ENCODE measurements at places on chromosomes 3 and 15.

DNA sequence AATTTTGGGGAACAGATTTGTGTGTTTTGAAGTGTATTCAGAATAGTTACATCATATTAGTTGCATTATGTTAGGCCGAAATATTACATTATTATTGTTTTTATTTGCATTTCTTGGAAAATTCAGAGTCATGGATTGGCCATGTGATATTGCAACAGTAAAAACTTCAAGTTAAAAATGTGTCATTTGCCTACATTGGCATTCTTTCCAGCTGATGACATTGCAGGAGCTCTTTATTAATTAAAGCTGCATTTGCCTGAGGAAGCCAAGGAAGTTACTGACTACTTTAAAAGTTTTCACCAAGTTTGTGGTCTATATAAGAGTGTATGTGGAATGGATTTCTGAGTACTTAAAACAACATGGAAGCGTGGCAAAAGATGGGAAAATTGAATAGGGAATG lies 726.4 kb upstream of the SGO1 start:
- DNase-seq, result no peak

DNA sequence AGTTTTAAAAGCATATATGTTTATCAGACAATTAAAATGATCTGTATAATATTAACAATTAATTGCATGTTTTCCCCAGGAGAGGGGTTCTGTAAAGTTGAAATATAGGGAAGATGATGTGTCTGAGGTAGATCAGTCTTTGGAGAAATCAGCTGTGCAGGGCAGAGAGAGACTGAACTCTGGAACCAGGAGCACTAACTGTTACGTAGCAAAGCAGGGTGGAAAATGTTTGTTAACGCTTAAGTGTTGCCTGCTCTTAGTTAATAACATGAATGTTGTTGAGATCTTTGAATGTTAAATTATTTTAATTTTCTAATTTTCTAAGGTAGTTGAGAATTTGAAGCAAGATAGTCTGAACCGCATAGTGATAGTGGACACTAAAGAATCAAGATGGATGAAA lies 57.5 kb downstream of the NEO1 start:
- no peak for DNase-seq

GRCh38 chr15:73926219-73927002 lies at the start of gene LOXL1:
Gene LOXL1 (plus strand): TSS chr15:73926462. CDS start chr15:73926784, 322 bp downstream.
- no peak for DNase-seq

- DNase-seq, result no peak
Measured at GRCh38 chr3:194280777-194281176, 70.4 kb downstream of the CPN2 start.

DNA sequence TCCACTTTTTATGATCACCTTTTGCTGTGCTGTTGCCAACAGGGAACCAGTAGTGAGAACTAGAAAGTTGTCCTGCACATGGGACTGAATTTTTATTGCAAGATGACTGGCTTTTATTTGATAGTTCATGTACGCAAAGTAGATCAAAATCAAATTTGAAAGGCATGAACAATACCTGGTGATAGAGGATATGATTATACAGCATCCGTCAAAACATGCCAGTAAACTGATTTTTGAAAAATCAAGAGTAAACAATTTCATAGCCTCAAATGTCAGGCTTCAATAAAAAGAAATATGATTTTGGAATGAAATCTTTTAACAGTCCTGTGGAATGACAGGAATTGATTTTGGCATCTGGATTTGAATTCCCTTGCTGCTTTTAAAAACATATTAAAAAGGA lies 219.6 kb upstream of the LRRN1 start:
- no peak for DNase-seq

DNA sequence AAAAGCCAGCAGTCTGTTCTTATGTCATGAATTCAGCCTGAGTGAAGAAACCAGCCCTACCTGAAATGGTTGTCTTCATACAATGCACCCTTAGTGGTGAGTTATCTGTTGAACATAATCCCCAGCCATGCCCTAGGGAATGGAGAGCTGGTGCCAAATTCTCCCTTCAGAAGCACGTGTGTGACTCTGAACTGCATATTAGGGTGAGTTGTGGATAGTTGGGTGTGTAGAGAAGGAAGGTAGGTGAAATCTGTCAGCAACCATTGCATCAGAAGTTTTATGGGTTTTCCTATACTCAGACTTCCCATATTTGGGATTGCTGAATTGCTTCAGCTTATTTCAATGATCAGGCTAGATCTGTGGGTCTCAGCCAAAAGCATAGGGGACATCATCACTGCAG lies 46.5 kb upstream of the TP63 start:
- DNase-seq, result no peak

GRCh38 chr3:105844704-105845103 lies 24.1 kb downstream of the CBLB start:
- no peak for DNase-seq

DNA sequence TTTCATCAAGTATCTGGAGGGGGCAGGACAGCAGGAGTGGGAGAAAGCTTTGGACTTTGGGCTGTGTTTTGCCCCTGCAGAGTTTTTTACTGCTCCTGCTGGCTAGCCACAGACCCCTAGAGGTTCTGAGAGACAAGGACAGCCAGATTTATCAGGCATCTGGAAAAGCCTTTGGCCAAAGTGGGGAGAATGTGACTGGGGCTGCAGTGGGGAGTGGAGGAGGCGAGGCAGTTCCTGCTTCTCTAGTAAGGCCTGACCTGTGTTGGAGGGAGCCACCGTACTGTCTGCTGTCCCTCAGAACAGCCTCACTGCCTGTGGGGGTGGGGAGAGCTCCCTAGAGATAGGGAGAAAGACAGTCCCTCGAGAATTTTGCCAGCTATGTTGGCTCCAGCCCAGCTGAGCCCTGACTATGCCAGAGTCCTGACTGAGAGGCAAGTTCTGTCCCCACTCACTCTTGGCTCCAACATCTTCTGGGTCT lies 2.2 kb downstream of the ALPK3 start:
- no peak for DNase-seq

- no peak for DNase-seq
Measured at GRCh38 chr15:97045666-97046421, 715.3 kb downstream of the NR2F2 start.
